GDM1 (cell line): ENCODE measurements at places on chromosomes 7 and 10.

DNA sequence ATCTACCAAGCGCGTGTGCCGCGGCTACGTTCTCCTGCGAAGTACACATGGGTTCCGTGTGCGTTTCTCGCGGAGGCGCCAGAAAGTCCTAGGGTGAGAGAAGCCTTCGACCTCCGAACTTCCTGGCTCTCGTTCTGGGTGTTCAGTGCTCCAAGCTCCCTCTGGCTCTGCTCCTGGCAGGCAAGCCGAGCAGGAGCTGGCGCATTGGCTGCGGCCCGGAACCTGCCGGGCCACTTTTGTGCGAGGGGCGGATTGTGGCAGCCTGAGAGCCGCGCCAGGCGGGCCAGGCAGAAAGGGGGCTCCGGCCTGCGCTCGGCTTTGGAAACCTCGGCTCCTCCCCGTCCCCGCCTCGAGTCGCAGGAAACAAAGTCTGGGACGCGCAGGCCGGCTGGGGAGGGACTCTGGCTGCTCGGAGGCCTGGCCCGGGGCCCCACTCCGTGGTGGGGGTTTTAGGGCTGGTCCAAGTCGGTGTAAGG lies 9.6 kb downstream of the EMX2 start:
- DNase-seq, result no peak

DNA sequence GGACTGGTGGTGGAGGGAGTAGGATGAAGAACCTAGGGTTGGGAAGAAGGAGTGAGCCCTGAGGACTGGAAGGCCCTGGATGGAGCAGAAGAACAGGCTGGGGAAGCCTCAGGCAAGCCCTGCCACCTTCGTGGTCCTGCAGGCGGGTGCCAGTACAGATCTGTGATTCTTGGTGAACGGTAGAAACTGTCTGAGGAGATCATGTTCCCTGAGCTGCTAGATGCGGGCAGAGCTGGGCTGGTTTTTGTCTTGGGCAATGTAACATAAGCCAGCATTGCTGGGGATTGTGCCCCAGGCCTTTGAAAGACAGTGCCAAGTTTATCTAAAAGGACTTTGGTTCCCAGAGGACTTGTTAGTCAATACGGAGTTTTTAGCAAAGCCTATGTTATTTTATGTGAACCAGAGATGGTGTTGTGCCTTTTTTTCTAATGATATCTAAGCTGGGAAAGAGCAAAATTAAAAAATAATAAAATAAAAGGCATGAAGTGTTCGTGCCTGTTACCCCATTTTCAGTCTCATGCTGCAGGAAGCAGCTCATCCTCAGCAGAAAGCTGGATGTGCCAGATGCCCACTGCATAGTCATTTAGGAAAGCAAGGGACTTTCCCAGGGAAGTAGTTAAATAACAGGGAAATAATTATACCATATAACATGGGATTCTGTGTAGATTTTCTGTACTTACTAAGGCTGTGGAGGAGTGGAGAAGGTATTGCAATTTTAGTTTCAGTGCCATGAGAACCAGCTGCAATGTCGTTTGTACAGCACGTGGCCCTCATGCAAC lies 24.4 kb upstream of the FIGNL1 start:
- DNase-seq, result no peak

DNA sequence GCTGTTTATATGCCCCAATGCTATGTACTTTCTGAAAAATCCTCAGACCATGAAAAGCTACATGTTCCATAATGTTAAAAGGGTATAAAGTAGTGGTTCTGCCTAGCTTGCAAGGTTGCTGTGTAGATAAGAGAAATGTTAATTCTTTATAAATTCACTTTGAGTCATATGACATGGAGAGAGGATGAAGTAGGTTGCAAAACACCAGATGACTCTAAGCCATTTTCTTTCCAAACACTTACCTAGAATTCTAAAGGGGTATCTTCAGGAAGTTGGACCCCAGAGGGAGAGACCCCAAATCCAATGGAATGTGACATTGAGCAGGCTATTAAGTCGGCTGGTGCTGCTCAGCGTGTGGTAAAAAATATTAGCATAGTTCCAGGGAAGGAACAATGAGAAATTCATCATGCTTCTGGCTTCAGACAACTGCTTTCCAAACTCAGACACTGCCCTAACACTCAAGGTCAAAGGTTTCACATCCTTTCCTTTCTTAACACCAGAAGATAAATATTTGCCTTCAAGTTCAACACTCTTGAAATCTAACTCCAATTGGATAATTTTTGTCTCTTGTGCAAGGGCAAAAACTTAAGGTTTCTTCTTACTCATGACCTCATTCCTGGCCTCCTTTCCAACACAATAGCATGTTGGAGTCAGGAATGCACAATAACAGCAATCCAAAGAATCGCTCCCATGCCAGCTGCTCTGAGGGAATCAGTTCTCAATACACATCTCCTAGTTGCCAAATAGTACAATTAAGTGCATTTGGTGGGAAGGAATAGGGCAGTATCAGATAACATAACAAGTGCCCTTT lies 100.7 kb upstream of the AFAP1L2 start:
- no peak for DNase-seq

DNA sequence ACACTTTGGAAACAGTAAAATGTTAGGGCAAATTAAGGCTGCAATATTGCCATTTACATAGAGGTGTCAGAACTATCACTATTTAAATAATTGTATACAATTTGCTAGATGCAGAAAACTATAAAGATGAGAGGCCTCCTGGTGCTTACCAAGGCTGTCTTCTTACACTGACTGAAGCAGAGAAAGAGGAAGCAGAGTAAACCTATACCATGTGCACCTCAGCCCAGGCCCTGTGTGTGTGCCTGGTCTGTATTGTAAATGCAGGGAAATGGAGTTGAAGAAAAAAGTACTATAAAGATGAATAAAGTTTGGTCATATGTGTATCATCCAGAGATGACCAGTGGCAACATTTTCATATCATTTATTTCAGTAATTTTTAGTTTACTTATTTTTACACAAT lies 29.2 kb downstream of the ELMO1 start:
- peak; percentile 39 for DNase-seq

- DNase-seq, result no peak
Observed at GRCh38 chr7:22425361-22425760, 68.4 kb upstream of the RAPGEF5 start.
